ENCODE measurements at places on chromosomes 2 and 18.

DNA sequence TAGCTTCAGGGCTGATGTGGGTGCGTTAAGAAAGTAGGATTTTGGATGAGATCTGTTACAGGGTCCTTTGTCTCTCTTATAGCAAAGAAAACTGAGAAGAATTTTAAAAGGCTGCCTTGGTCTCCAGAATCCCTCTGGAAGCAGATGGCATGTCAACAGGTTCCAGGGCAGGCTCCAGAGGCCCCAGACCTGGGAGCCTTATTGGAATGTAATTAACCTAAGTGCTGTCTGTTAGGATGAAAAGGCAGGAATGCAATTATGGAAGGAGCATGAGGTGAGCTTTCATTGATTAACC, 97.2 kb upstream of the PKDCC start:
- no peak for DNase-seq

DNA sequence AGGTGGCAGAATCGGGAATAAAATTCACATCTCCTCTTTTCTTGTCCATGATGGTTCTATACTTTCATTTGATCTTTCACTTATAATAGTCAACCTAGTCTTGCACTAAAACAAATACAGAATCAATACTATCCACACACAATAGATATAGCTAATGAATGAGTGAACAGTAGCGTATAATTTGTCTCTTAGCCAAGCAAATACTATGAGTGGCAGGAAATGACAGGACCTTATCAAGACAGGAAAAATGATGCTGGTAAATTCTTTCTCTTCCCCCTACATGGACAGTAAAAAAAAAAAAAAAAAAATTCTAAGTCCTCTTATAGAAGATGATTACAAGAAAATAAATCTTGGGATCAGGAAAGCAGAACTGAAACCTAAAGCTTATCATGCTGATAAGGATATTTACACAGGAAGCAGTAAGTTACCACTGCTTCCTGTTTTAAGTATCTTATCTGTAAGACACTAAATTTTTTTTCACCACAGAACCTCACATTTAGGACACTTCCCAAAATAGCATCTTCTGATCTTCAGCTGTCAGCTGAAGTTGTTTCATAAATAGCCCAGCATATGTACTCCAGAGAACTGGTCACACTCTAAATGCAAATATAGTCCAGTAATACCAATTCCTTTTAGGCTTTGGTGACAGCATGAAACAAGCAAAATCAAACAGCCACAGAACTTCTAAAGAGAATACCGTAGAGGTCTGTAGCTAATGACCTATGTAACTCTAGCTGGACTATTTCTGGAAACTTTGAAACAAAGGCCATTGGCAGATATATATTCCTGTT, 27.0 kb downstream of the IRS1 start:
- no peak for DNase-seq

- DNase-seq: no peak
These were observed 121.3 kb downstream of the FMNL2 start for GRCh38 chr2:152456262-152456661.

- no peak for DNase-seq
These were observed 67.8 kb upstream of the ST6GAL2 start for GRCh38 chr2:106953779-106954178.

DNA sequence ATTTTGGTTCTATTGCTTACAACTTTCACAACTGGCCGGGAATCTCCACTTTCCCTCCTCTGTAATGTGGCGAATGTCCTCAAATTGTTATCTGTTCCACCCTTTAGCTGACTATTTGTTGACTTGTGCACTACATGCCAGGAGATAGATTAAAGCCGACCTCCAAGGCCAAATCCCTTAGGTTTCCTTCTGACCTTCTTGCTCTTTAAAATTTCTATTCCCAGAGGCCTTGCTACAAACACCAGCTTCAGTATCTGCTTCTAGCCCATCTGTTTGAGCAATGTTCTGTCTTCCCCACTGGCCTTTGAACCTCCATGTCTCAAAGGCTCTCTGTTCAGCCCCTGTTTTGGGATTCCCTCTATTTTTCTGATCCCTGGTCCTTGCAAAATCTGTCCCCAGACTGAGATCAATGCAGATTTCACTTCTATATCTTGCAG, 426.2 kb downstream of the LRATD1 start:
- DNase-seq: no peak

GRCh38 chr2:25885933-25886332, 7.6 kb upstream of the ASXL2 start:
- no peak for DNase-seq

GRCh38 chr18:9627642-9628041, 13.3 kb upstream of the PPP4R1 start:
- DNase-seq: no peak

DNA sequence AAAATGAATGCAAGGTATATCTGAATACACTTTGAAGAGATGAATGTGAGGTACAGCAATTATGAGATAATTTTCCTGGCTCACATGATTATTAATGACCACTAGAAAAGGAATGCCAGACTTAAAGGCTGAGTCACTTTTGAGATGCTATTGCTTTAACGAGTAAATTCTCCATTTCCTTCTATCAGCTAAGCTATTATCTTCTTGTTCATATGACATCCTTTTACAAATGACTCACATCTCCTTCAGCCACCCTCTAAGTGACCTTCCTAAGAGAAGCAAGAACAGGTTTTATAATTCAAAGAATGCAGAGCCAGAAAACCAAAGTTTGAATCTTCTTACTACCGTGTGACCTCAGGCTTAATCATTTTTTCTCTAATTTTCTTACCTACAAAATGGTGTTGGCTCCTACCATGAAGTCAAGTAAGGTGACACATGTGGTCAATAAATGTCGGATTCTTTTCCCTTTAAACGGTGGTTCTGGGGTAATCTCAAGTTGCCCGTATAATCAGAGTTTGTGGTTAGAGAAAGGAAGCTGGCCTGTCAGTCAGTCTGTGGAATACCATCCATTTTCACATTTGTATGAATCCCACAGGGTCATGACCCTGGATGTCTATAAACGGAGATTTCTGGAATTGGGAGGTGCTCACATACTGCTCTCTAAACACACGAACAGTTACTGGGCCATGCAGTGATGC, 184.0 kb upstream of the PID1 start:
- no peak for DNase-seq

Data from CD8-positive, alpha-beta T cell (primary cell).